HFFc6 (cell line): ENCODE measurements at places on chromosomes 4 and X.

GRCh38 chrX:68901519-68901918, 72.7 kb downstream of the EFNB1 start:
- no peak for DNase-seq

GRCh38 chrX:111116666-111117065, 20.7 kb downstream of the PAK3 start:
- DNase-seq = no peak

GRCh38 chr4:120773641-120774040, 148.9 kb downstream of the PRDM5 start:
- DNase-seq = no peak

DNA sequence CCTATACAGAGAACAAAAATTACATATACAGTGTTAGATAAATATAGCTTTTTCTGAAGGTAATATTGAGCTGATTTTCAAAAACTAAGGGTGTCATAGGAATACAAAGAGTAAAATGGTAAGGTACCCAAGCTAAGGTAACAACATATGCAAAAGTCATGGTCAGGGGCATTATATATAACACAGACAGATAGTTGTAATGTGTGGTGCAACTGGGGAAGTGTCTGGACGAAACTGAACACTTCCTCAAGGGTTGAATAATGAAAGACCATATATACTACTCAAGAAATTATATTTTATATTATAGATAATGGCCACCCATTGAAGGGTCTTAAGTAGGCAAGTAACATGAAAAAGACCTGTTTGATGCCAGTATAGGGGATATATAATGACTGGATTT, 262.1 kb upstream of the CXXC4 start:
- no peak for DNase-seq

- DNase-seq = no peak
Observed at GRCh38 chr4:15718959-15719358, 16.1 kb downstream of the BST1 start.

DNA sequence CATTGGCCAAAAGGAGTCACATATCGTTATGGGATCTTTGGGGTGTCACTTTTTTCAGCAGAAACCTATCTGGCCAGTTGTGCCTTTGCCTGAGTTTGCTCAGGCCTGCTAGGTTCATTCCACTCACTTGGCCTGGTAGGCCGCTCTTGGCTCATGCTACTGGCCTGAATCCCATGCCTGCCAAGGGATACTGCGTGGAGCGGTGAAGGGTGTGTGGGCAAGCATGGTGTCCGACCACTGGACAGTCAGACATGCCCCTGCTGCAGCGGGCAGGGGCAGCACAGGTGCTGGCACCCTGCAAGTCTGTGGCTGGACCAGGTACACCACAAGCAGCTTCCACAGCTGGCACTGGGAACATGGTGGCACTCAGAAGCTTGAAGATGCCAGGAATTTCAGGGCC, 11.3 kb upstream of the PPM1K start:
- no peak for DNase-seq

GRCh38 chr4:128727658-128728057, 81.8 kb upstream of the JADE1 start:
- no peak for DNase-seq
